Stimulated activated CD4-positive, alpha-beta T cell treated with anti-CD3 and anti-CD28 coated beads, Interleukin-15, amount 100 ng/mL, for 1 hour (primary cell): ENCODE measurements at places on chromosomes 7 and 10.
A peak's percentile ranks its signal among the peaks of the same experiment; 100 is the strongest.

DNA sequence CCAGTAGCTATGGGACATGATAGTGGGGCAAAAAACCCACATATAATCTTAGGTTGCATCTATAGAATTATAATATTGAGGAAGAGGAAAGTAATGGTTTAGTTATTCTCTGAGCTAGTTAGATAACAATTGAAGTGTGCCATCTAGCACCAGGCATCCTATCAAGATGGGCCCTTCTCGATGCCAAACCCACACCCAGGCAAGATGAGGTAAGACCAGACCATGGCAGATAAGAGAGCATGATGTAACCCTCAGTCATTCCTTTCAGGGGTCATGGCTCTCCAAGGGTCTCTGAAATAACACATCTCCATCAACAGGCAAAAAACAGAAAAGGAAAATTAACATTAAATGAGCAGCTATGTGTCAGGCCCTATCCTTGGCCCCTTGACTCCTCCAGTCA lies 128.7 kb downstream of the SH3PXD2A start:
- no peak for DNase-seq

- DNase-seq, result no peak
Observed at GRCh38 chr10:132500781-132501415, 36.7 kb upstream of the INPP5A start.

GRCh38 chr7:110170841-110171240 lies 920.1 kb upstream of the LRRN3 start:
- no peak for DNase-seq

DNA sequence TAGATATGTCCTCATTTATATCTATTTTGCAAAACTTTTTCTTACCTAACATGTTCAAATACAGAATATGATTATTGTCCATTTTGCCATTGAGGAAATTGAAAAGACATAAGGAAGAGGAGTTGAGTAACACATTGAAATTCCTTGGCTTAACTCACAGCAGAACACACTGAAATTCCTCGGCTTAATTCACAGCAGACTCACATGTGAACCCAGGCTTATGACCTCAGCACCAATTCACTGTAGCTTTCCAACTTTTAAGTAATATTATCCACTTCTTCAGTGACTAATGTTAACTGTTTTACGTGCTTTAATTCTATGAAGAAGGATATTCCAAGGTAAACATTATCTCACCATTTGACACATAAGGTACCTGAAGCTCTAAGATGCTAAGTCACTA lies 597.5 kb upstream of the PFKP start:
- DNase-seq, result no peak

- peak; percentile 53 for DNase-seq
Observed at GRCh38 chr7:151276666-151277590, 28.4 kb upstream of the SMARCD3 start.

DNA sequence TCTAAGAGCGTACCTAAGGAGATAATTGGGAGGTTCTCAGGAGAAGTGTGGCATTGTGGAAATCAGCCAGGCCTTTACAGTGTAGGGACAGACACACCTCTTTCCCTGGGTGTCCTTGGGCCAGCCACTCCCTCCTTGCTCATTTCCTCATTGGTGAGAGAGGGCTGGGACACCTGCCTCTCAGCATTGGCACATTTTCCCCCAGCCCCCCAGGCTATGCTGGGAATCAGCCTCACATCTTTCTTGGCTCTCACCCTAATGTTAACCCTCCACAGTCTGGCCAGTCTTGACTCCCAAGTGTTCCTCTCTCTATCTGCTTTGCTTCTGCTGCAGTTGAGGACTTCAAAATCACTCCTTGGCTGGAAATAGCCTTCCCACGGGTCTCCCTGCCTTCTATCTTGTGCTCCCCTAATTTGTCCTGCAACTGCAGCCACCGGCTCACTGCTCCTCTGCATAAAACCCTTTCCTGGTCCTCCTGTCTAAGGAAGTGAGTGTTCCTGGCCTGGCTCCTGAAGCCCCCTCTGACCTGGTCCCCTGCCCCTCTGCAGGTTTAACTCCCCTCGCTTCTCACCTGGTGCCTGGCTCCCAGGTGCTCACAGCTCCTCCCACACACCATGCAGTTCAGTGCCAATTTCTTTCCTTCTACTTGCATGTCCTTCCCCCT lies 15.8 kb downstream of the TBXAS1 start:
- DNase-seq, result no peak

- no peak for DNase-seq
Observed at GRCh38 chr7:80637911-80638765, at the start of gene CD36. TSS of gene CD36 (plus strand) at chr7:80638642. CDS start at chr7:80646741, 8,099 bp downstream.

DNA sequence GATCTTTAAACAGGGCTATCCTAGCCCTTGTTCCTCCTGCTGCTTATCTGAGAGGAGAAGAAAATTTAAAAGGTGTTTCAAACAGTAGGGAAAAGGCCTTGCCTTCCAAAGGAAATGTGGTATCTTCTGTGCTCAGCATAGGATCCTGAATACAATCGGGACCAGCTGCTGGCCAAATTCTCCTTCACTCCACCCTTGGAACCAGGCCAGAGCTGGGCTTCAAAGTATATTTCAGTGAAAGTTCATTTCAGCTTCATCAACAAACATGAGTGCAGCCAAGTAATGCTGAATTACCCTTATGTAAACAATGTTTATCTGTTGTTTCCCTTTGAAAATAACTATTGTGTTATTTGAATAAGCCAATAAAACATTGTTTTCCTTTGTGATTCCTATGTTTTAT lies 146.5 kb upstream of the MEOX2 start:
- no peak for DNase-seq

DNA sequence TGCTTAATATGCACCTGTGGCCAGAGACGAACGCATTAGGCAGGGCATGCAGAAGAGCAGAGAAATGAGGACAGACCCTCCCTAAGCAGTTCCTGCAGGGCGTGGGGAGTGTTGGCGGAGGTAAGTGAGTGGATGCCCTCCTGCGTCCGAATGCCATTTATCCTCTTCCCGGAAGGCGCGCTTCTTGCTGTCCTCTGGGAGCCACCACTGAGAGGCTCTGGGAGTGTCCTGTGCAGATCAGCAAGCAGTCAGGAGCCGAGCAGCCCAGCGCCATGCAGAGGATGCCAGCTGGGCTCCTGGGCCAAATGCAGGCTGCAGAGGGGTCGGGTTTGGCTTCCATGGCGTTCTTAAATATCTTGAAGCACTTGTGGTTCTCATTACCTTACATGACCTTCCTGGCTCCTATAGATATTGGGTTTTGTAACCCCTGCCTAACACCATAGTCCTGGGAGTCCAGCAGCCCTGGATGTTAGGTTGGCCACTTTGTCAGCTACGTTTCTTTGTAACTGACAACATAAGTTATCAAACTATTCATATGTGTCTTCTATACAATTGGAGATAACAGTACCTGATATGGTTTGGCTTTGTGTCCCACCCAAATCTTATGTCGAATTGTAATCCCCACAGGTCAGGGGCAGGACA lies 30.0 kb upstream of the SLIT1 start:
- no peak for DNase-seq

DNA sequence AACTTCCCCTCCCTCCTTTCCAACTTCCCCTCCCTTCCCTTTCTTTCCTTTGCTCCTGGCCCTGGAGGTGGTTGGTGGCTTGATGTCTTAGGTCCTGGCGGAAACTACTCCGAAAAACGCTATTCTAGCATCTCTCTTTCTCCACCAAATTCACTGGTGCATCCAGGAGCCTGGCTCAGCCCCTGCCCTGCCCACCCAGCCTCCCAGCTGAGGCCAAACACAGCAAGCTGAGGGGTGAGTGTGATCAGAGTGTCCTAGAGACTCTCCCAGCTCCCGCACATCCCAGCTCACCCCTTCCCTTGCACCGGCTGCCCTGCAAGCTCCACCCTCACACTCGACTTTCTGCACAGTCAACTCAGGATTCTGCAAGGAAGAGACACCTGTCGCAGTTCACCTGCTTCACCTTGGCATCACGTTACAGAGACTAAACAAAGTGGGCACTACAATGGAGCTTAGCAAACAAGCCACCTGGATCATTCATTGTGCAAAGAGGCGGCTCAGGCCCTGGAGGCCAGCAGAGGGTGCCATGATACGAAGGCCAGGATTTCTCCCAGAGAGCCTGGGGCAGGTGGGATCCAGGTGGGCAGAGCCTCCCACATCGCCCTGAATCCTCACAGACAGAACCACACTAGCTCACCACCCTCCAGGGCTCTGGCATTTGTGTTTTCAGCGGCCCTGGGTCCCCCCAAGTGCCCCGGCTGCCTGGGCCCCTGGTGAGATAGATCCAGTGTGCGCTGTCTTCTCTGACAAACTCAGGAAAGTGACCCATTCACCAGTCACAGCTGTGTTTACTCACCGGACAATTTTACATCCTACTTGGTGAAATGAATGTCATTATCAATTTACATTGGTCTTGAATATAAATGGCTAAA lies 169.6 kb downstream of the TCERG1L start:
- no peak for DNase-seq

GRCh38 chr7:121872831-121873288 lies at the start of gene PTPRZ1:
TSS of gene PTPRZ1 (plus strand) at chr7:121873161. CDS start at chr7:121873500, 339 bp downstream.
- no peak for DNase-seq

DNA sequence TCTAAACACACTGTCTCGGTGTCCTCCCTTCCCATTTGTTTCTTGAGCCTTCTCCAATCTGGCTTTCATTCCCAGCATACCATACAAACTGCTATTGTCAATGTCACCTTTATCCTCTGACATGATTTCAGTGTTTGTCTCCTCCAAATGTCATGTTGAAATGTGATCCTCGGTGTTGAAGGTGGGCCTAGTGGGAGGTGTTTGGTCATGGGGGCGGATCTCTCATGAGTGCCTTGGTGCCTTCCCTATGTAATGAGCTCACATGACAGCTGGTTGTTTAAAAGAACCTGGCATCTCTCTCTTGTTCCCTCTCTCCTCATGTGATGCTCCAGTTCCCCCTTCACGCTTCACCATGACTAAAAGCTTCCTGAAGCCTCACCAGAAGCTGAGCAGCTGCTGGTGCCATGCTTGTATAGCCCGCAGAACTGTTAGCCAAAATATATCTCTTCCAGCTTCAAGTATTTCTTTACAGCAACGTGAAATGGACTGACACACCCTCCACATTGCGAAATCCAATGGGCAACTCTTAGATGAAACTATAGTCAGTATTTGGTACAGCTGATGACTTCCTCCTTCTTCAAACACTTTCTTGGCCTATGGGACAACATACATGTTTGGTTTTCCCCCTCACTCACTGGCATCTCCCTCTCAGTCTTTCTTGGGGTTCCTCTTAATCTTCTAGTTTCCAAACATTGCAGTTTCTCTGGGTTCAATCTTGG lies 27.8 kb downstream of the RNLS start:
- no peak for DNase-seq

DNA sequence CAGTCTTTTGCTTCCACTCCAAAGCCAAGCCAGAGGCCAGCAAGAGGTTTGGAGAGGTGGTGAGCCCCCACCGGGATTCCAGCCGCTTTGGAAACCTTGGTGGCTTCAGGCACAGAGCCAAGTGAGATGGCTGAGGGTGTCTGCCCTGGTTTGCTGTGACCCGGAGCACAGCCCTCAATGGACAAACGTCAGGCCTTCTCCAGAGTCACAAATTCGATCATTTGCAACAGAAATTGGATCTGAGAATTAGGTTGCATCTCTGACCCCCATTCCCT lies 885 bp upstream of the NKX1-2 start:
- no peak for DNase-seq

GRCh38 chr7:81641873-81642272 lies 128.0 kb downstream of the HGF start:
- no peak for DNase-seq

DNA sequence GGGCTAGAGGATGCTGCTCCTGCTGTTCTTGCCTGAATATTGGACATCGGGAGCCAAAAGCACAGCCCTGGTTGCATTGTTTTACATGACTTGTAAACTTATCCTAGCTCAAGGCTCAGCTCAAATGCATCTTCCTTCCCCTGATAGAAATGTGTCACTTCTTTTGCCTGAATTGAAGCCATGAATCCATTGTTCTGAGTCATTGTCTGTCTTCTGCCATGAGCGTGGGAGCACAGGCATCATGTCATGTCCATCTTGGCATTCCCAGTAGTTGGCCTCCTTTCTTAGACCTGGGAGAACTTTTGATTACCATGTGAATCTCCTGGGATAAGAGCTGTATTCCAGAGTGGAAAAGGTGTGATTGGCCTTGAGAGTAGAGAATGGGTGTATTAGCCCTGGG lies 54.1 kb upstream of the OPN4 start:
- no peak for DNase-seq

DNA sequence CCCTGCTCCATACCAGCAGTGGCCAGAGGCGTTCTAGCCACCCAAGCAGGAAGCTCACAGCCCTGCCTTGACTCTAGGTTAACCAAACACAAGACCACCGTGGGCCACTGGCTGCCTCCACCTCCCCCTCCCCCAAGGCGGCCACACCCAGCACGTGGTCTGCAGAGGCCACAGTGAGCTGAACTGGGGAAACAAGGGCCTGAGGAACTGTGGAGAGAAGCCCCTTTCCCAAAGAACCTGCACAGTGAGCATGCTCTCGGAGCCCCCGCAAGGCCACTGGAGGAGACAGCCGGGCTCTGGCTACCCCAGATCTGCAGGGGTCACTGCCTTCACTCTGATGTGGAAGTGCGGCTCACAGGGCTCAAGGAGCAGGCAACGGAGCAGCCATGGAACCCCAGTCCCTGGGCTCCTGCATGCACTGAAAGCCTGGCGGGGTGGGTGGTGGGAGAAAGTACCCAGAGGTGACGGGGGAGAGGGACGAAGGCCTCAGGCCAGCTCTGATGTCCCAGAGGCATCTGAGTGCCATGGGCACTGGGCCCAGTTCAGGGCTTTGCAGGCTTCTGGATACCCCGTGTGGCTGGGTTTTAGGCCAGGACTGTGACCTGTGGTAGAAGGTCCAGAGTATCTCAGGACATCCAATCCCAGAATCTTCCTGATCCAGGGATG lies 189.2 kb downstream of the EBF3 start:
- no peak for DNase-seq
